ENCODE measurements at places on chromosomes 3 and 15.
A peak's percentile ranks its signal among the peaks of the same experiment; 100 is the strongest.

DNA sequence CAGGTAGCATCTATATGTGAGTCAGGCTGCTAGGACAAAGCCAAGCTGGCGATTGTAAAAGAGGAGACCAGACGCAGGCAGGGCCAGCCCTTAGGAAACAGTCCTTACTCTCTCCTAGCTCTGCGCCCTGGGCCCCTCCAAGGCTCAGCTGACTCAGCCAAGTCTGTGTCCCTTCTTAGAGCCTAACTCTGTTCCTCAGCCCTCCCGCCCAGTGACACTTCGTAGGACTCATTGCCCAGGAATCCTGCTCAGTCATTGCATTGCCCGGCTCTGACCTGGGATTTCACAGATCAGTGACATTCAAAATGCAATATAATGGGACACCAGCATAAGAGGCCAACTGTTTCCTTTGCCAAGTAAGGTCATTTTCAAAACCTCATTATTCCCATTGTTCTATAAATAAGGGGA is 244.2 kb downstream of the TLE3 start:
- DNase-seq, result no peak

GRCh38 chr3:43334976-43335375 is 48.6 kb downstream of the SNRK start:
- DNase-seq, result no peak

DNA sequence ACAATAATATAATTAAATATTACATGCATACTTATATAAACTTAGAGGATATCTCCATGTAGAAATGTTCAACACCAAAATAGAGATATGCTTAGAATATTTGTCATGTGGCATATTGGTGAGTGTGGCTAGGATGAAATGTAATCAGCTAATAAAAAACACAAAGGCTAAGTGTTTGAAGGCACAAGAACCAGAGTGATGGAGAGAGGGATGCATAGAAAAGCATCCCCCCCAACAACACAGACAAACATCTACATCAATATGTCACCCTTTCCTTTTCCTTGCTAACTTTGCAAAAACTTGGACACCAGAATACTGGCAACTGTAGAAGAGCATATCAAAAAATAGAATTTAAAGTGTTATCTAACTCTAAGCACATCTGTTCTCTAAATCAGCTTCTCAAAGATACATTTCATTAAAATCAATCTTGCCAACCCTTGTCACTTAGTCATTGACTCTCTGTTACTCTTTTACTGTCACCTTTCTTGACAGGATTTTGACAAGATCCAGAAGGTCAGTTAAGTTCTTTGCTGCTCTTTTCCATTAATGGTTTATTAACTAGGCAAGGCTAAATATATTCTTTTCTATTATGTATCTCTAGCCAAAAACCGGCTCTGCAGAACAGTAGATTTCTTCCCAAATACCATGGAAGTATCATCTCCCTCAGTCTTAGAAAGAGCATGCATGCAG is 695.9 kb downstream of the OTOL1 start:
- no peak for DNase-seq

- peak; percentile 81 for DNase-seq
Observed at GRCh38 chr3:69085833-69086722, 1.3 kb downstream of the ARL6IP5 start.

DNA sequence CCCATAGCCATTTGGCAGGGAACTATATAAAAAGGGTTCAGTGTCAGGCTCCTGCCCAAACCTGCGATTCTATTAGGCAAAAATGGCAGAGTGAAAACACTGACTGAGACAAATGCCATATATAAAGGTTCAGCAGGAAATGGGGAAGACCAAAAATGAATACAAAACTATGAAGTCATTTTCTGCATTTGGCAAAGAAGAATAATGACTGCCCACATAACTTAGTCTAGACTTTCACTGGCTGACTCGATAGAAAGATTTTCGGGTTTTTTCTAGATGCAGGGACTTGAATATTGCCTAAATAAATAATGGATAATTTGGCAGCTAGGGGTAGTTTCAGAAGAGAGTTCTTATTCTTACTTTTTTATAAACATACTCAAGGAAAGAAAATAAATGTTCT is 178.0 kb downstream of the TPRG1 start:
- no peak for DNase-seq

- no peak for DNase-seq
Observed at GRCh38 chr3:14319654-14320182, 82.7 kb upstream of the SLC6A6 start.

DNA sequence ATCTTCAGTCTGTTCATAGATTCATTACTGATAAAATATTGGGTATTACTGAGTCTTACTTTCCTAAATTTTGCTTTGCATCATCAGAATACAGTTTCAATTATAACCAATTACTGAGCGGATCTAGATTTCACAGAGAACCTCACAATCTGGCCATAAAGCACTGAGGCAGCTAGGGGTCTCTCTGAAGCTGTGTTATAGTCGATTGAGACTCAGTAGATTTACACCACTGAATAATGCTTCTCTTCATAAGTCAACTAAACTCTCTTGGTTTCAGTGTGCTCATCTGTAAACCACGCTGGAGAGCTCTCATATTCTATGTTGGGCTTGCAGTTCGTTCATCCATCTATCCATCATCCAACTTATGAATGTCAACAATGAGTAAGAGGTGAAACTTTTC is 180.6 kb downstream of the GREM1 start:
- no peak for DNase-seq

DNA sequence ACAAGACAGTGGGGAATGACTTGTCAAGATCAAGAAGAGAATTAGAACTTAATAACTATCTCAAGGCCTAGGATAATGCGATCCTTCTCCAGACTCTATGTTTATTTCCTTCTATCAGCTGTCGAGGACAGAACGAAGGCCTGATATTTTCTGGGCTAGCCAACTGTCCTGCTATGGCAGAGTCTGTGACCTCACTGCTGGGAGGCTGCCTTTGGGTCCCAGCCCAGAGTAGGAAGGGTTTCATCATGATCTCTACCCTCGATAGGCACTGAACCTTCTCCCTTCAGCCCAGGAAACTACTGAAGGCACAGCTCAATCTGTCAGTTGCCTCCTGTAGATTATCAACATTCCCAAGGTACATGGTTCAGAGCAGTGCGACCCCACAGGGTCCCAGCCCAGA is 237.2 kb downstream of the ATP8B4 start:
- DNase-seq, result no peak

GRCh38 chr3:111796566-111796965 is 62.5 kb upstream of the PHLDB2 start:
- DNase-seq, result no peak

DNA sequence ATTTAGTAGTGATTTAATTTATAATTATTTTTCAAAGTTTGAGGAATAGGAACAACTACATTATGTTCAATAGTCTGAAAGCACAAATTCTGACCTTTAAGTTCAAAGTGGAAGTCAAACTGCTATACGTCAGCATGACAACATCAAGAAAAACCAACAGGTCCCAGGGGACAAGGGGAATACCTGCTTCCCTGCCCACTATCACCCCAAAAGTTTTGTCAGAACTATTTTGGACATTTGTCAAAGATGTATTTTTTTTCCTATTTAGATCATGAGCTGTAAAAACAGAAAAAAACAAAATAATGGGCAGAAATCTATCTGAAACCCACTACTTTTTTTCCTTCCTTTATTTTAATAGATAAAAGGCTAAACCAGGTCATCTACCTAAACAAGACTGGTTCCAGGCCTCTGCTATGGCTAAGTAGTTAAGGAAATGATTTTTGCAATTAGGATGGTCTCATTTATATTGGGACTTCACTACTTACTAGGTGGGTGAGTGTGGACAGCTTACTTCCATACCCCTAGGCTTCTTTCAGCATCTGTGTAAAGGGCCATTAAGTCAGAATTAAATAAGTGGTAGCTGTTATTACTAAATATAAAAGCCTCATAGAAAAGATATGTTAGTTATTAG is 746.3 kb downstream of the FHIT start:
- no peak for DNase-seq

- no peak for DNase-seq
Observed at GRCh38 chr3:61560517-61561373, 626 bp upstream of the PTPRG start.

DNA sequence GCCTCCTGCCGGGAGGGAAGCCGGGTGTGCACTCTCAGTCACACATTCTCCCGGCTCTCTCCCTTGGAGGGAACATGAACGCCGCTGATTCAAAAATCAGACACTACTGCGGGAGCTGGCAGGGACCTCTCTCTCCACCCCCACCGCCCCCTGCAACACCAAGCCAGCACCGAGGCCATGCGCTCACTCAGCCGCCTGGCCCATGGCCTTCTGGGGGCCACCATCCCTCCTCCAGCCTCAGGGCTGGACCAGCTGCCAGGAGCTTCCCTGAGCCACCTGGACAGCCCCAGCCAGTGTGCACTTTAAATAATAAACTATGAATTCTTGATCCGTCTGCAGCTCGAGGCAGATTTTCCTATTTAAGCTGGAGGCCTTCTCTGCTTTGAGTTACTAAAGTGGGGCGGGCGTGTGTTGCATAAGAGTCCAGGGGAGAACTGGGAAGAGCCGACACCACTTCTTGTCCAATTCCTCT is 30.6 kb downstream of the ADAMTS17 start:
- no peak for DNase-seq

- no peak for DNase-seq
Observed at GRCh38 chr3:33071181-33071580, 25.8 kb downstream of the GLB1 start.

DNA sequence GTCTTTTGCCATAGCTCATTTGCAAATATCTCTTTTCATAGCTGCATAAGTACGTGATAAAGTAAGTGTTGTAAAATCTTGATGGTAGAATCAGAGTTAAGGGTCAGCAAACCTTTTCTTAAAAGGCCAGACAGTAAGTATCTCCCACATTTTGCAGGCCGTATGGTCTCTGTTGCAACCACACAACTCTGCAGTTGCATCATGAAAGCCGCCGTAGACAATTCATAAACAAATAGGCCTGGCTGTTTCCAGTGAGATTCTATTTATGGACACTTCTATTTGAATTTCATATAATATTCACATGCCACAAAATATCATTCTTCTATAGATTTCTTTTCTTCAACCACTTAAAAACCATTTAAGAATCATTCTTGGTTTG is 248.5 kb downstream of the TLE3 start:
- no peak for DNase-seq

DNA sequence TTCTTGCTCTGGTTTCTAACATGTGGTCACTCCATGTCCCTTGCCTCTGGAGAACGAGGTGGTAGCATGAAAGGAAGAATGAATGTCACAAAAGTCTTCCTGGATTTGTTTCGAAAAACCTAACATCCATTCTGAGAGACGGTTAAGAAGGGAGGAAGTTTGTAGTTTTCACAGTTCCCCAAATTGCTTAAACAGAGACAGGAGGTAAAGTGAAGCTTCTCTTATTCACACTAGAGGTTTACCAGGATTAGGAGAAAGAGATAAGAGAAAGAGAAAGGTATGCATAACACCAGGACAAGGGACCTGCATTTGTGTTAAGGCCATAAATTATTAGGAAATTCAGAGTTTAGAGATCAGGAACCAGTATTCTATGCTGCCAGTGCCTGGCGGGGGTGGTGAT is 228.1 kb downstream of the CPNE4 start:
- DNase-seq, result no peak

DNA sequence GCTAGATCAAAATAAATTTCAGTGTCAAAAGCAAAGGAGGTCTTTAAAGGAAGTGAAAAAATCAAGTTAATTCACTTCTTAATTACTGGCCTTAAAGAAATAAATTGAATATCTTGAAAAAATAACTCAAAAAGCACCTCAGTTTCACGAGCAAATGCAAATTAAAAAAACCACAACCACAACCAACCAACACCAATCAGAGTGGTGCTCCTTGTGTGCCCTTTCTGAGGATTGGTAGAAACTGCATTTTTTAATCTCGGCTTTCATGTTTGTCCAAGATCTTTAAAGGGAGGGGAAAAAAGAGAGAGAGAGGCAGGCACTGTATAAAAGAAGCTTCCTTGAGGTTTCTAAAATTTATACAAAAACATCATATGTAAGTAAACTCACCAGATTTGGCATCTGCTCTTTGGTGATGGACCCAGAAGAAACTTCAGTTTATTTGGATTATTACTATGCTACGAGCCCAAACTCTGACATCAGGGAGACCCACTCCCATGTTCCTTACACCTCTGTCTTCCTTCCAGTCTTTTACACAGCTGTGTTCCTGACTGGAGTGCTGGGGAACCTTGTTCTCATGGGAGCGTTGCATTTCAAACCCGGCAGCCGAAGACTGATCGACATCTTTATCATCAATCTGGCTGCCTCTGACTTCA is at the start of gene GPR15:
Gene GPR15, plus strand, starts transcription at position 357 of the 653 bp plus-strand sequence. Its CDS starts 56 bp downstream, at position 413.
- DNase-seq, result no peak

- DNase-seq, result no peak
Observed at GRCh38 chr3:65854606-65855304, 184.0 kb downstream of the MAGI1 start.

DNA sequence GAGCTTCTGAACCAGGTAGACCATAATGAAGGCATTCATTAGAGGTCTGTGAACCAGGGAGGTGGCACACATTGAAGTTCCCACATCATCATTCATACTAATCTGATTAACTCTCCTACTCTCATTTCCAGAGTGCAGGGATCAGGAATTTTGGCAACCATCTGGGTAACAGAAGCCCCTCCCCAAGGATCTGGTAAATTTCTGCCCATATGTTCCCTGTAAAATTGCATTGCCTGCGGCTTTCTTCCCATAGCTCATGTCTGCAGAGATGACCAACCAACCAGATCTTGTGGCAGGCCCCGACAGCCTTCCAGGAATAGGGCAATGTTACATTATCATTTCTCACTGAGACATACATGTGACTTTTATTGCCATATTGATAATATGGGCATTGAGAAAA is 111.4 kb upstream of the CHL1 start:
- DNase-seq, result no peak

DNA sequence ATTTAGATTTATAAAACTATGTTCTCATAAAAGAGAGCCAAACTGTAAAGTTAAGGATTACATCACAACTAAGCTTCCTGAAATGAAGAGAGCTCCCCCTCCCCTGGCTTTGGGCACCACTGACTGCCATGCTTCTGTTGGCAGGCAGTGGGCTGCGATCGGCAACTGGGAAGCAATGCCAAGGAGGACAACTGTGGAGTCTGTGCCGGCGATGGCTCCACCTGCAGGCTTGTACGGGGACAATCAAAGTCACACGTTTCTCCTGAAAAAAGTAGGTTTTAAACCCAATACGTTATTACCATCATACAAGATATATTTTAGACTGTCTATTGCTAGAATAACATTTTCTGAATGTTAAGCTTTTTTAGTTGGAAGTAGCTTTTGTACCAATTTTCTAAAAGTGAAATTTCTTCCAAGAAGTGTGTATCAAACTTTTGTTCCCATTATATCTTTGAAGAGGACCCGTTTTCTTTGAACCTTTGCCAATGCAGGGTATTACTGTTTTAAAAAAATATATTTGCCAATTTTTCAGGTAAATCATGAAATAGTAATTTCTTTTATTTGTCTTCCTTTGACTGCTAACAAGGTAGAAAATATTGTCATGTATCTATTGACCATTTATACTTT is 184.1 kb downstream of the ADAMTSL3 start:
- DNase-seq, result no peak

DNA sequence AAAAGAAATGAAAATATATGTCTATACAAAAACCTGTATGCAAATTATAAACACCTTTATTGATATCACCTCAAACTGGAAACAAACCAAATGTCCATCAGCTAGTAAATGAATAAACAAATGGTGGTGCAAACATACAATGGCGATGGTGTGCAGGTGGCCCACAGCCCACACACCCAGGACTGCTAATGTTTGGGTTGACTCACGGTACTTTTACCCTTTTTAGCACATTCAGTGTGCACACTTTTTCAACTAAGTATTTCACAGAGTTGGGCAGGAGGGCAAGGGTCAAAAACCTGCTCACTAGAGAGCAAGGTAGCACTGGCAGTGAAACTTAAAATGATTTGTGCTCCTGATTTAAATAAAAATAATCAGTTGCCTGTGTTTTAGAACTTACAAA is 123.1 kb upstream of the BHLHE40 start:
- DNase-seq, result no peak

GRCh38 chr3:159783780-159784742 is 204.6 kb upstream of the IL12A start:
- no peak for DNase-seq
